ENCODE measurements at places on chromosomes 2 and 18. TPM values are rescaled to one million over a fixed set of nuclear protein-coding genes. Genes with fewer than 3 reads are reported as not detected.

IL1B gene
- 15.5 TPM for total RNA-seq

GRCh38 chr2:75559680-75560021 is 1.1 kb downstream of the EVA1A start:
- peaks cover 6% of the 10 kb centered on the region for H3K36me3 ChIP-seq
- peak overlapping the region; percentile 71 for H3K4me3 ChIP-seq
- H3K4me1 ChIP-seq = peaks cover 6% of the 10 kb centered on the region
- peaks cover 82% of the 10 kb centered on the region for H3K27me3 ChIP-seq
- H3K27ac ChIP-seq = no peak overlapping the region

DNA sequence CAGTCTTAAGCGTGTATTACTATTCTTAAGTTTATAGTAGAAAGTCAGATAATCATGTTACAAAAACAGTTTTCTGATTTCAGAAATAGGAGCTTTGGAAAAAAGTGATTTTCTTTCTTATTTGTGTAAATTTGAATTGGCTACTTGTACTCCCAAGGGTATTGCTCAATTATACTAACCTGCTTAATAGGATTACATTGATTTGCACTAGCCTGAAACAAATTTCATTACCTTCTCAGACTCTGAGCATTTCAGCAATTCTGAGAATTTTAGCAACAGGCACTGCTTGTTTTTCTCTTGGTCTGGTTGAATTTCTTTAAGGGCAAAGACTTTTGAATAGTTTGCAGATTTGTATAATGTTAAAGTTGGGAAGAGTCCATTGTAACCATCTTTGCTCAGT is 87.2 kb upstream of the NXPH2 start:
- H3K4me3 ChIP-seq = no peak overlapping the region
- H3K36me3 ChIP-seq = no peaks in the 10 kb centered on the region
- DNase-seq = no peak
- H3K27me3 ChIP-seq = no peaks in the 10 kb centered on the region
- no peaks in the 10 kb centered on the region for H3K4me1 ChIP-seq

LDLRAD4 gene
- total RNA-seq = 0.50 TPM

DNA sequence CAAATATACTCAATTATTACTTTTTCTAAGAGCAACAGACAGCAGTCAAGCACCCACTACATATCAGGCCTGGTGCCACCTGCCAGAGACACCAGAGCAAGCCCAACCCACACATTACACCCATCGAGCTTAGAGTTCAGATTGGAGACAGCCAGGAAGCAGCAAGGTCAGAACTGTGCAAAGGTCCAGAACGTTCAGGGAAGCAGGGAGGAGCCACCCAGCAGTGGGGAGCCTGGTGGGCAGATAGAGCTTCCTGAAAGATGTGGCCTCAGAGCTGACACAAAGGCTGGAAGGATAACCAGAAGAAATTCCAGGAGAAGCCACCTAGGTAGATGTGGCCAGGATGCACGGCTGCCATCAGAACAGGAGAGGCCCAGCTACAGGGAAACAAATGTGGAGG is 440.5 kb upstream of the ID2 start:
- no peaks in the 10 kb centered on the region for H3K36me3 ChIP-seq
- no peaks in the 10 kb centered on the region for H3K4me1 ChIP-seq
- H3K27ac ChIP-seq = no peak overlapping the region
- no peak overlapping the region for H3K4me3 ChIP-seq
- no peak for DNase-seq
- no peaks in the 10 kb centered on the region for H3K27me3 ChIP-seq

Measured in Calu3 (cell line).